ENCODE measurements at places on chromosomes 16 and 17.

DNA sequence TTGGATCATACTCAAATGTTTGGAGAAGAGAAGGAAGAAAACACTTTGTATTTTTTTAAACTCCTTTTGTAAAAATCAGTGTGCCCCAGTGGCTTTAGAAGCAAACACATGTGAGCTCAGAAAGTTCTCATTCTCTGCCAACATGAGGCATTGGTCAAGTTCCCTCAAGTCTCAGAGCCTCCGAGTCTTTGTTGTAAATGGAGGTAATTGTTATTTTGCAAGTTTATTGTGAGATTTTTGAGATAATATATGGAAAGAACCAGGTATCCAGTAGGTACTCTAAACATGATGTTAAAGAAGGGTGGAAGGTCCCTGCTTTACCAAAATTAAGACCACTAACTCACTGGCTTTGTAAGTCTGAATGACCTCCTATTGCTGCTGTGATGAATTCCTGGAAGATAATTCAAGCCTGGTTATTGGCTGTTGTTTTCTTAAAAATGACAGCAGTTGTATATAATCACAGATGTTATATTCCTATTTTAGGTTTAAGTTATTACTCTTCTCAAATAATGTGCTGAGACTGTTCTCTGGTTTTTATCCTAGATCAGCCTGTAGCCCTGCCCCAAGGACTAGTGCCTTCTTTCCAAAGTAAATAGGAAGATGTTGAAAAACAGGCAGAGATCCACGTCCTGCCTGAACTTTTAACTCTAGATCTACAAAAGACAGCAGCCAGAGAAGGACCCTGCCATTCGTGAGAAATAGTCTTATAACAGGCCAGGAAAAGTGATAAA is 2.4 kb downstream of the HLF start:
- no peak for DNase-seq

DNA sequence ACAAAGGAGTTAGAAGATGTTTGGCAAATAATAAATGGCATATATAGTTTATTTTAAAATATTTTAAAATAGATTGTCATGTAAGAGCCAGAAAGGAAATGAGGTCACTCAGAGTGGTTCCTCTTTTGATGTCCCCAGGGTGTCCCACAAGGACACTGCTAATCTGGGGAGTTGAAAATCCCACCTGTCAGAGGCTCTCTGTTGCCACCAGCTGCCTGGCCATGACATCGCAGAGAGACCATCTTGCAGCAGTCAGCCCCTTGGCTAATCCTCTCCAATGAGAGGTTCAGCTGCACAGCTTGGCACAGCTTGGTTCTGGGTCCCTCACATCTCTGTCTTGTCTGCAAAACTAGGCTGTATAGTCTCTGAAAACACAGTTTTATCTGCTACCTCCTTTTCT is 11.0 kb upstream of the RBFOX1 start:
- no peak for DNase-seq

- DNase-seq, result no peak
These were observed 115.9 kb downstream of the ANKRD11 start for GRCh38 chr16:89374393-89374960.

GRCh38 chr17:64506201-64506575 is at the start of gene DDX5:
Gene DDX5, minus strand, starts transcription at chr17:64506289. Its CDS starts 170 bp downstream, at chr17:64506119.
- DNase-seq, result peak; percentile 97

DNA sequence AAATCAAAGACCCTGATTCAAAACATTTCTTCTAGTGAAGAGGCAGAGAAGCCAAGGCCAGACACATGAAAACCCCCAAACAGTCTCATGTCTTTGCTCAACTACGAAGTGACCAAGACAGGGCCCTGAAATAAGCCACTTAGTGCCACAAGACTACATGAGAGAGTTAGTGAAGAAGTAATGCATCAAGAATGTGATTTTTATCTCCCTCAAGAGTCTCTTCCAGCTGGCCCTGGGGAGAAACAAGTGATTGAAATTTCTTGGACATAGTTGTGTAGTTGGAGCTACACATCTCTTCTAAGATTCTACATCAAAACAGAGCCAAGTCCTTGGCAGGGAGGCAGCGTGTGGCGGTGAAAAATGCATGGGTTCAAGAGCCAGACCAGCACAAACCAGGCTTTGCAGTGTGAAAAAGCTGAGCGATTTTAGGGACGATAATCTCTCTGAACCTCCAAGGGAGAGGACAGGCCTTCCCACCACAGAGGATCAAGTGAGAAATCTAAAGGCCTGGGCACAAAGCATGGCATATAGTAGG is 30.6 kb downstream of the LYRM1 start:
- no peak for DNase-seq

GRCh38 chr17:8073627-8074484 is 13.7 kb downstream of the ALOX12B start:
- DNase-seq, result peak; percentile 78

DNA sequence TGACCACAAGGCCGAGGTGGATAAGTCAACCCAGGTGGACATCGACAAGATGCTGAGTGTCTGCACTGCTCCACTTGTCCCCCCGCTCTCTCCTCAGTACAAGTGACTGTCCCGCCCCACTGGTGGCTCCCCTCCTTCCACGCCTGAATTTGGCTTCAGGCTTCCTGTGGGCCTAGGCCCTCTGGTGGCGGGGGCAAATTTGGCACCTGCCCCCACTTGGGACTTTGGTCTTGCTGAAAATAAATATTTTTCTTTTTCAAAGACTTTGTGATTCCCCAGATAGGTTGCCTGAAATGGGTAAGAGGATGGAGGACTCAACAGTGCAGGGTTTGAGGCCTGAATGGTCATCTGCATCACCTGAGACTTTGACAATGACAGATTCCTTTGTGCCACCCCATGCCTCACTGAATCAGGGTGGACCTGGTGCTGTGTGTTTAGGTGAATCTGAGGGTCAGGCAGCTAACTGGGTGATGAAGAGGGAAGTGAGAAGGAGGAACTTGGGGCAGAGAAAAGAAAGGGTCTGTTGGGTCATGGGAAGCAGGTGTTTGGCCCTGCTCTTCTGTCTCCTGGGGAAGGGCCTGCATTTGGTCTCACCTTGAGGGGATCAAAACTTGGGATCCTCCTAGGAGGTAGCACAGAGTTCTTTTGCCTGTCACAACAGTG is 2.0 kb downstream of the C16orf86 start:
- no peak for DNase-seq

DNA sequence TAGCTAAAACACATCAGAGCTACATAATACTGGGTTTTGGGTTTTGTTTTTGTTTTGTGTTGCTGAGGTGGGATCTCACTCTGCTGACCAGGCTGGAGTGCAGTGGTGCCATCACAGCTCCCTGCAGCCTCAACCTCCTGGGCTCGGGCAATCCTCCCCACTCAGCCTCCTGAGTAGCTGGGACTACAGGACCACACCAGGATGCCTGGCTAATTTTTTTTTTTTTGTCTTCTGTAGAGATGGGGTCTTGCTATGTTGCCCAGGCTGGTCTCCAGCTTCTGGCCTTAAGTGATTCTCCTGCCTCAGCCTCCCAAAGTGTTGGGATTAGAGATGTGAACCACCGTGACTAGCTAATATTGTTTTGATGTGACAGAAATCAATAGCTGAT is 6.2 kb downstream of the MEAK7 start:
- DNase-seq, result no peak

GRCh38 chr17:5198472-5198871 is 6.8 kb upstream of the ZNF594 start:
- no peak for DNase-seq

DNA sequence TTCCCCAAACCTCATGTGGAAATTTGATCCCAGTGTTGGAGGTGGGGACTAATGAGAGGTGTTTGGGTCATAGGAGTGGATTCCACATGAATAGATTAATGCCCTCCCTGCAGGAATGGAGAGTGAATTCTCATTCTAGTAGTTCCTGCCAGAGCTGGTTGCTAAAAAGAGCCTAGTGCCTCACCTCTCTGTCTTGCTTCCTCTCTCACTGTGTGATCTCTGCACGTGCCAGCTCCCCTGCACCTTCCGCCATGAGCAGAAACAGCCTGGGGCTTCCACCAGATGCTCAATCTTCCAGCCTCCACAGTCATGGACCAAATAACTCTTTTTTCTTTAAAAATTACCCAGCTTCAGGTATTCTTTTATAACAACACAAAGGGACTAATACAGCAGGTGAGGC is 72.9 kb upstream of the CLEC3A start:
- no peak for DNase-seq

GRCh38 chr17:81329927-81330883 is 35.1 kb upstream of the SLC38A10 start:
- DNase-seq, result no peak

DNA sequence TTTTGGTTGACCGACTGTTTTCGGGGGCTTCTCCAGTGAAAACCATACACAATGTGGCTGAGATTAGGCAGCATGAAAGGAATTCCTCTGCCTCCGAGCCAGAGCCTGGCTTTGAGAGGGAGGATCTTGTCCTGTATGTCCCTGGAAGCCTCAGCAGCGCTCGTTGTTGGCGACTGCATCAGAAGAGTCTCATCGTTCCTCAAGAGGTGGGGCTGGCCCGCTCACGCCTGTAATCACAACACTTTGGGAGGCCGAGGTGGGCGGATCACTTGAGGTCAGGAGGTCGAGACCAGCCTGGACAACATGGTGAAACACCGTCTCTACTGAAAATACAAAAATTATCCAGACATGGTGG is 15.0 kb downstream of the HS3ST6 start:
- DNase-seq, result no peak

- no peak for DNase-seq
These were observed 2.4 kb upstream of the MTSS2 start for GRCh38 chr16:70688246-70688742.

DNA sequence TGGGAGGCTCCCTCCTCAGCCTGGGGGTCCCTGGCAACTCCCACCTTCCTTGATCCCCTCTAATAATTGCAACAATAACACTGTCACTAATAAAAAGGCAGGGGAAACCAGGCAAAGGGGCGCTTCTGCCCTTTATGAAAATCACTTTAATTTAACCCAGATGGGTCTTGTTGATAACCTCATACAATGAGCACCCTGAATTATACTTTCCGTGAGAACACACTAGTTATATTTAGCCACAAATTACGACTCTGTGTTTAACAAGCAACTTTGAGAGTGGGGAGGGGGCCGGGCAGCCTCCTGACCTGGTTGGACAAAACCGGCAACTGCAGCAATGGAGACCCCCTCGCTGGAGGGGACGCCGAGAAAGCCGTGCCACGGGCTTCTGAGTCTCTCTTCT is 5.7 kb upstream of the BAHCC1 start:
- no peak for DNase-seq

- no peak for DNase-seq
These were observed 76.7 kb downstream of the RTN4RL1 start for GRCh38 chr17:1948517-1948825.

DNA sequence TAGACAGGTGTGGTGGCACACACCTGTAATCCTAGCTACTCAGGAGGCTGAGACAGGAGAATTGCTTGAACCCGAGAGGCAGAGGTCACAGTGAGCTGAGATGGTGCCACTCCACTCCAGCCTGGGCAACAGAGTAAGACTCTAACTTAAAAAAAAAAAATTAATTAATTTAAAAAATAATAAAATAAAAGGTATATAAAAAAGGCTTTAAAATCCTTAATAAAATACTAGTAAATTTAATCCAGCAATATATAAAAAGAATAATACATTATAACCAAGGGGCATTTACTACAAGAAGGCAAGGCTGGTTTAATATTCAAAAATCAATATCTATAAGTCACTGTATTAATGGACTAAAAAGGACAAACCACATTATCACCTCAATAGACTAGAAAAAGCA is 44.8 kb upstream of the MNT start:
- no peak for DNase-seq

GRCh38 chr17:81725439-81725838 is 13.4 kb downstream of the SLC25A10 start:
- DNase-seq, result no peak

GRCh38 chr16:86914876-86915717 is 336.7 kb downstream of the FOXL1 start:
- no peak for DNase-seq

- no peak for DNase-seq
These were observed 48.0 kb upstream of the CDYL2 start for GRCh38 chr16:80852261-80852872.

GRCh38 chr17:17742133-17742621 is 60.9 kb downstream of the RAI1 start:
- DNase-seq, result no peak

DNA sequence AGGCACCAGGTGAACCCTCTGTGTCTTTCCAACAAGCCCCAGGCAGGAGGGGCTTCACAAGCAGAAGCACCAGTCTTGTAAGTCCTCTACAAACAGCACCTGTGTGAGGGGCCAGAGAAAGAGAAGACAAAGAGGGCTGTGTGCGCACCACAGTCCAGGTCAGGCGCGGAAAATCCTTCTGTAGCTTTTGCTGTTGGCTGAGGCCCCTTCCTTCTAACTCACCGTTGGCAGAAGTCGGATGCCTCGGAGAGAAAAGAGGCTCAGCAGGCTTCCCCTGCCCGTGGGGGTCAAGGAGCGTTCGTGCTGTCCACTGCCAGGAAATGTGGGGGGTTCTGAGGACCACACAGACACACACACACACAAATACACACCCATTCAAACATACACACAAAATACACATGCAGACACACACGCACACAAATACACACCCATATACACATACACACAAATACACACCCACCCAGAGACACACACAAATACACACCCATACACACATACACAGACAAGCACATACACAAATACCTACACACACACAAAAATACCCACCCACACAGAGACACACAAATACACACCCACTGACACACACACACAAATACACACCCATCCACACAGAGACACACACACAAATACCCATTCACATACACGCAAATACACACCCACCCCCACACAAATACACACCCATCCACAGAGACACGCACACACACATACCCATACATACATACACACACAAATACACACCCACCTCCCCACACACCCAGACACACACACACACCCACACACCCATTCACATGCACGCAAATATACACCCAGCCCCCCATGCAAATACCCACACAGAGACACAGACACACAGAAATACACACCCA is 6.8 kb downstream of the ZG16B start:
- DNase-seq, result no peak

DNA sequence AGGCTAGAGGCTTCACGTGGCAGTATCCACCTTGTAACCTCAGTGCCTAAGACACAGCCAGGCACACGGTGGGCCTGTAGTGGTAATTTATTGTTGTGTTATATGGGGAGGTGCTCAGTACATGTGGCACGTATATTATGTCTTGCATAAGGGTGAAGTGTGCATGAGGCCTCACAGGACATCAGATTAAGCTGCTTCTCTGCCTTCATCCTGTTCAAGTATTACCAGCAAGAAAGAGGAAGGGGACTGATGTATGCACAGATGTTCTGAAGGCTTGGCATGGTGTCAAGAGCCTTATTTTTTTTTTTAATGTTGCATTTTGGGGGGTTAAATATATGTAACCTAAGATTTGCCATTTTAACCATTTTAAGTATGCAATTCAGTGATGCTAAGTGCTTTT is 71.6 kb downstream of the ABCC1 start:
- no peak for DNase-seq

All from activated CD4-positive, alpha-beta T cell treated with anti-CD3 and anti-CD28 coated beads for 1 hour (primary cell).